ENCODE measurements at places on chromosomes 3 and 15. TPM values are rescaled to one million over a fixed set of nuclear protein-coding genes. Genes with fewer than 3 reads are reported as not detected.

NECTIN3 gene
- 6.3 TPM for total RNA-seq

DNA sequence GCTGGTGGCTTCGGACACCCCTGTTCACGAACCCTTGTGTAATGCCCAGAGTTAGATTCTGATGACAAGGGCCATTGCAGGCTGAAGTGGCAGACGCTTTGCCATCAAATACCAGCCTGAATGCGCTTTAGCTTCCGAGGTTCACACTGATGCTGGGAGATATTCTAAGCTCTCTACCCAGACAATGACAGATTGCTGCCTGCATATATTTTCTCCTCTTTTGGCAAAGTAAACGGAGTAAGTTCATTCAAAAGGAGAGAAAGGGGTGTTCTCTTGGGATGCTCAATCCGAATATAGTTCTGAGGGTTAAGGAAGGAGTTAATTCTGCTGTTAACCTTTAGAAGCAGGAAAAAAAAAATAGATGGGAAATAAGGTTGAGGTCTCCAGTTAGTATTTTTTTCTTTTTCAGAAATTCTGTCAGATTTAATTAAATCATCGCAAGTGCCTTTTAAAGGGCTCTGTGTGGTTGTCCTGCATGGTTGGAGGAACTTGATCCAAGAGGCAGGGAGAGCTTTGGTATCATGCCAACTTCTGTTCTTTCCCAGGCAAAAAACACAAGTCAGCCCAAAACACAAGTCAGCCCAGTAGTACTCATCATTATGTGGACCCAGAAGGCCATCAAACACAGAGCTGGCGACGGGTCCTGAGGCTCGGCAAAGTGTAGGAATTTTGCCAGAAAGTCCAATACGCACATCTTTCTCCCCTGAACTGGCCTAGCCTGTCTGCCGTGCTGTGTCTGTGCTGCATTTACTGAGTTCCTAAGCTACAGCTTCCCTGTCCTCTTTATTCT is 70.9 kb upstream of the ST8SIA2 start:
- H3K36me3 ChIP-seq: no peaks in the 10 kb centered on the region
- H3K4me1 ChIP-seq: no peaks in the 10 kb centered on the region
- H3K27me3 ChIP-seq: peaks cover 55% of the 10 kb centered on the region
- H3K27ac ChIP-seq: no peak overlapping the region
- no peak overlapping the region for H3K4me3 ChIP-seq
- DNase-seq: no peak

POLQ gene
- total RNA-seq: 0.23 TPM

DNA sequence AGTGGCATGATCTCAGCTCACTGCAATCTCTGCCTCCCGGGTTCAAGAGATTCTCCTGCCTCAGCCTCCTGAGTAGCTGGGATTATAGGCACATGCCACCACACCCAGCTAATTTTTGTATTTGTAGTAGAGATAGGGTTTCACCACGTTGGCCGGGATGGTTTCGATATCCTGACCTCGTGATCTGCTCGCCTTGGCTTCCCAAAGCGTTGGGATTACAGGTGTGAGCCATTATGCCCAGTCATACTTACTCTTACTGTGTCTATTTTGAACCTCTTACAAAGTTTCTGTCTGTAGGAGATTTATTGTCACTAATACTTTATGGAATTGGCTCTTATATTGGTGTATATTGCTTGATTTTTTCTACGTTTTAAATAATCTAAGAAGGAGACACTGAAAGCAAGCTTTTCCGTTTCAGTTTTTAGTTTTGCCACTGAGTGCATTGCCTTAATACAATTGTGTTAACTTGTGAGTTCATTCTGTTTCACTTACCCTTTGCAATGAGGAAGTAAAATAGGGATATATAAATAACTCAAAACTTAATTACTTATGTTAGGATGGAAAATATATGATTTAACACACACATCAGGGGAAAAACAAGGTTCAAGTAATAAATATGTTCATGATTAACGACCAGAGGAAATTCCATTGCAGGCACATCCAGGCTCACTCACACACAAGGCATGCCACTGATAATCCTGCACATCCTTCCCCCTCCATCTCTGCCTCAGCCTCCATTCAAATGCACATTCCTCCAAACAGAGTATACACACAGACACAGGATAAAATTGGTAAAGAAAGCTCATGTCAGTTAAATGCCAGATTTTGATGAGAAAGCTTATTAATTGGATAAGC is 279.3 kb upstream of the RASGRP1 start:
- H3K27ac ChIP-seq: no peak overlapping the region
- no peak overlapping the region for H3K4me3 ChIP-seq
- peaks cover 2% of the 10 kb centered on the region for H3K36me3 ChIP-seq

SUCNR1 gene
- not detected for total RNA-seq

UNC13C gene
- not detected for total RNA-seq

CPNE9 gene
- total RNA-seq: not detected

DNA sequence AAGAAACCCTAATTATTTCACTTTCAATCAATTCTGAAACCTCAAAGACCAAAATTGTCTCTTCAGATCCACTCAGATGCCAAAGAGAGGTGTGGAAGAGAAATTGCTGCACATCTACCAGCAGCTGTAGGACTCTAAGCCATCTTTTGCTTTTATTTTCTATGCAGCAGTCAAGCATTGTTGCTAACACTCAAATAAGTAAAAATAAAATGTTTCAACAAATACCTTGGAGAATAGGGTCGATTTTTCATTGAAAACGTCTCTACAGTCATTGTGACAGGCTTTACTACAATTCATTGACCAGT is 66.4 kb upstream of the CFAP20DC start:
- no peaks in the 10 kb centered on the region for H3K36me3 ChIP-seq
- peaks cover 5% of the 10 kb centered on the region for H3K27me3 ChIP-seq
- no peak overlapping the region for H3K4me3 ChIP-seq
- no peak overlapping the region for H3K27ac ChIP-seq

BNC1 gene
- total RNA-seq: not detected
